ENCODE measurements at places on chromosomes 16 and 17. TPM values are rescaled to one million over a fixed set of nuclear protein-coding genes. Genes with fewer than 3 reads are reported as not detected.
A peak's percentile ranks its signal among the peaks of the same experiment; 100 is the strongest.

Gene TBC1D26
- total RNA-seq = not detected

Gene PRR35
- 12.5 TPM for total RNA-seq

Gene KRTAP2-2
- not detected for total RNA-seq

Gene STAT5A
- total RNA-seq = 7.3 TPM

Gene C16orf92
- total RNA-seq = not detected

Gene CPHXL
- total RNA-seq = 0.47 TPM

Gene TPSD1
- total RNA-seq = not detected

DNA sequence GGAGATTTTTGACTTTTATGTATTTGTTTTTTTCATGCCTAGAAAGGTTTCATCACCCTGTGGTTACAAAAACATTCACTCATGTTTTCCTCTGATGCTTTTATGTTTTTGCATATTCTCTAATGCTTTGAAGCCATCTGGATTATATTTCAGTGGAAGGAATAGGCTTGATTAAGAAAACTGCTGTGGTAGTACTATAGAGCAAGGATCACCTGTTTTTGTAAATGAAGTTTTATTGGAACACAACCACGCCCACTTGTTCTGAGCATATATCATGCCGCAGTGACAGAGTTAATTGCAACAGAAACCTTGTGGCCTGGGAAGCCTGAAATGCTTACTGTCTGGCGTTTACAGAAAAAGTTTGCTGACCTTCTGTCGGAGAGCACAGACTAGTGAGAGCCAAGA lies 11.5 kb downstream of the COX10 start:
- peak; percentile 18 for DNase-seq

- no peak for DNase-seq
Observed at GRCh38 chr16:28064706-28065249, 1.3 kb upstream of the GSG1L start.

GRCh38 chr17:48690655-48691054 lies 31.7 kb downstream of the PRAC1 start:
- DNase-seq = no peak

GRCh38 chr16:67163164-67163998 lies 1.2 kb upstream of the HSF4 start:
- DNase-seq = no peak
